NCI-H1417 (cell line): ENCODE measurements at places on chromosomes 5 and 9.

DNA sequence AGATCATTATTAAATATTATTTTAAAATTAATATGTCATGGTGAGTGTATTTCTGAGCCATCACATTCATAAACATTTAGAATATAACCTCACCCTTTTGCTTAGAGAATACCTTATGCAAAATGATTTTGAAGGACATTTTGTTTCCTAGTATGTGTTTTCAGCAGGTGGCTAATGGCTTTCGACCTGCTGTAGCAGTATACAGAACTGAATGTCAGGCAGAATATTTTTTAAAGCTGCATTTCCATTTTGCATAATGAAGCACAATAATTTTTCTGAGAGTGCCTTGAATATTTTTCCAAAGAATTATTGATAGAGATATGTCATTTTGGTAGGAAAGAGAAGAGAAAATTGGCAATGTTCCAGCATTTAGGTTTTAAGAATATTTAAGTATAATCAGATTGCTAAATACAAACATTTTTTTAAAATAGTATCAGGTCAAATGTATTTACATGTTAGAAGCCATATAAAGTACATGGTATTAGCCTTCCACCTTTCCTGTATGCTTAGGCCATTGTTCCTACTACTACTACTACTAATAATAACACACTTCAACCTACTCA is 42.3 kb downstream of the PAM start:
- DNase-seq, result peak; percentile 5

DNA sequence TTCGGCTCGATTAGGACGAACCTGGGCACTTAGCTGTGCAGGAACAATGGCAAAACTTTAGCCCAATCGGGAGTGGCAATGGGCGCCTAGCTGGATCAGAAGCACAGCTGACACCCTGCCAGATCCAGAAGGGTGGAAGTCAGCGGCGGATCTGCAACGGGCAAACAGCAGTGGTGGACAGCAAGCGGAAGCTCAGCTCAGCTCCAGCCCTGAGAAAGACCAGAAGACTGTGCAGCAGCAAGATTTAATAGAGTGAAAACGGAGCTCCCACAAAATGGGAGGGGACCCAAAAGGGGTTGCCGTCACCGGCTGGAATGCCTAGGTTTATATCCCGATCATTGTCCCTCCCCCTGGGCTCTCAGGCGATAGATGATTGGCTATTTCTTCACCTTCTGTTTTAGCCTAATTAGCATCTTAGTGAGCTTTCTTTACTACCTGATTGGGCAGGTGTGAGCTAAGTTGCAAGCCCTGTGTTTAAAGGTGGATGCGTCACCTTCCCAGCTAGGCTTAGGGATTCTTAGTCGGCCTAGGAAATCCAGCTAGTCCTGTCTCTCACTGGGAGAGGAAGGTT is 1237.9 kb downstream of the CDH12 start:
- DNase-seq, result no peak

DNA sequence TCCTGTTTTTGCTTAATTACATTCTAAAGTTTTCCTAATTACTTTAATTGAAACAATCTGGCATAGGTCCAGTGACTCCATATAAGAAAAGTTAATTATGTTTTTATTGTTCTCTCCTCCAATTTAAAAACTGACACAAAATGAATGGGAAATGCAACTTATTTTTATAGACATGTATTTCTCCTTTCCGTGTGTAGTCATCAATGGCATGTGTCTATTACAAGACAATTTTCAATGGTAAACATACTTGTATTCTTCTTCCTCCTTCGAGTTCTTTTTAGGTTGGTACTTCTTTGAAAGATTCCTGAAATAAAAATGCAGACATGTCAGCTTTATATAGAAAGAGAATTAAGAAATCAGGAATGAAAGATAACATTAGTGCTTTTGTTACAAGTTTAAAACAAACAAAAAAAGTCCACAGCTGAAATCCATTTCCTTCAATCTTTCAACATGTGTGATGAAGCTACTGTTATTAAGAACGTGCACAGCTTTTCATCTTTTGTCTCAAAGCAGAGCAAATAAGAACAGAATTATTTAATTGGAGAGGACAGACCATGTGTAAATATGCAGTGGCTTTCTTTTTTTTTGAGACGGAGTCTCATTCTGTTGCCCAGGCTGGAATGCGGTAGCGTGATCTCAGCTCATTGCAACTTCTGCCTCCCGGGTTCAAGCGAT is 63.8 kb downstream of the FNBP1 start:
- peak; percentile 41 for DNase-seq

DNA sequence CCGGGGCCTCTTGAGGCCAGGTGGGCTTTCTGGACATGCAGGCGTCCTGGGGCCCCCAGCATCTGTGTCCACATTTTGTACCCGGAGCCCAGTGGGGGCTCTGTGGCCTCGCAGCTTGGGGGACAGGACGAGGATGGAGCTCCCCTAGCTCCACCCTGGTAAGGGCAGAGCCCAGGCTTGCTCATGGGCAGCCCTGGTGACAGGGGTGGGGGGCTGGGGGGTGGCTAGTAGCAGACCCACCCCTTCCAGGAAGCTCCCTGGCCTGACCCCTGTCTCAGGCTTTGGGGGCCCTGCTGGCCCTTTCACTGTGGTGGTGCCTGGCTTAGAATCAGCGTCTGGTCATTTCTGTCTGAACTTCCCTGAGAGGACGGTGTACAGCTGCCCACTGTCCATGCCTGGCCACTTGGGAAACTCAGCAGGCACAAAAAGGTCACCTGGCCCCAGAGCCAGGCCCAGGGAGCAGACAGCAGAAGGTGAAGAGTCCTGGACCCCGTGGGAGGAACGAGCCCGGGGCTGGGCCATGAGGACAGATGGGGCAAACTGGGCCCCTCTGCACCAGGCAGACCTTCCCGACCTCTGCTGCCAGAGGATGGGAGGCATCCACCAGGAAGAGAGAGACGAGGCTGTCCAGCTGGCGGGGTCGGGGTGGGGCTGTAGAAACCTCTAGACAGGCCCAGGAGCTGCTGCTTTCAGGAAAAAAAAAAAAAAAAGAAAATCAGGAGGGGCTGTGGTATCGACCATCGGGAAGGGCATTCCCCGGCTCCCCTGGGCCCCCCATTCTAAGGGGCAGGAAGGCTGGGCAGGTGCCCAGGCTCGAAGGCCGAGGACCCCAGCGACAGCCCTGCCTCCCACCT is 52.8 kb downstream of the EXD3 start:
- DNase-seq, result no peak

DNA sequence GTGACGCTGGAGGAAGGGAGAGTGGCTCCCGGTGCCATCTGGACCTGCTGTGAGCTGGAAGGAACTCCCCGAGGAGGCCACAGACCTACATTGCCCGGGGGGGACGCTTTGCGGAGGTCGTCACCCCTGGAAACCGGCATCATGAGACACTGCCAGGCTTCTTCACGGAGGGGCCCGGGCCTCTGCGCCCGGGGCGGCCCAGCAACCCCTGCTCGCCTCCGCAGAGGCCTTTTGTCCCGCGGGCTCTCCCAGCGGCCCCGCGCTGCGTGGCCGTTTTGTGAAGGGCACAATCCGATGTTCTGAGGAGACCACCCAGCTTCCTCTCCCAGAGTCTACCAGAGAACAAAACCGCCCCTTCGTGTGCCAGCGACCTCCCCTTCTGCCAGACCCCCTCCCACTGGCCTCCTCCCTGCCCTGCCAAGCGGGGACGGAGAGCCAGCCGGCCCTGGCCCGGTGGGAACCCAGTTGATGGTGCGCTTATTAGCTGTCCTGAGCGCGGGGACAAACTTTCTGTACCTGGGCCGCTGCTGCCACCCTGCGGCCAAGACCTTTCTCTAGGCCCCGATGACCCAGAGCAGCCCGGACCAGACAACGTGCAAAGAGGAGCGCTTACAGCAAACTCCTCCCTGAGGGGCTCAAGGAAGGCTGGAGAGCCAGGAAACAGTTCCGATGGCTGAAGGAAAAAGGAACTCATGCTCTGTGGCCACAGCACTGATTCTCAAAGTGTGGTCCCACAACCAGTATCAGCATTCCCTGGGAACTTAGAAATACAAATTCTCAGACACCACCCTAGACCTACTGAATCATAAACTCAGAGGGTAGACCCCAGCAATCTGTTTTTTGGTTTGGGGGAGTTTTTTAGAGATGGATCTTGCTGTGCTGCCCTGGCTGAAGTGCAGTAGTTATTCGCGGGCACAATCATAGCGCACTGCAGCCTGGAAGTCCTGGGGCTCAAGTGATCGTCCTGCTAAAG is 86.7 kb downstream of the SLC1A3 start:
- peak; percentile 41 for DNase-seq

GRCh38 chr5:113329981-113330380 is 104.8 kb downstream of the TSSK1B start:
- DNase-seq, result no peak

DNA sequence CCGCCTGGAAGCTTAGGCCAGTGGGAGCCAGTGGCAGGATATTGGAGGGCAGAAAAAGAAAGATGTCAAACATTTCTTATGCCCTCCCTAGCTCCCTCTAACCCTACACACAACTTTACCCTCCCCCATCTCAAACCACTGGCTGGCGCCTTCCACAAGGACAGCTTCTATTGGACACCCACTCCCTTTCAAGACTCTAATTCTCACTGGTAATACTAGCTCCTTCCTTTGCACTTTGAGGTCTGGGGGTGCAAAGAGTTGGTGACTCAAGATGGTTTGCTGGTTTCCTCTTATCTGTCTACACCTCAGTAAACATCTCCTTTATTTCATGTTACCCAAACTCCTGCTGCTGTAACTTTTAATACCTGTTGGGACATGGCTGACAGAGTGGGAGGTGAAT is 11.6 kb upstream of the ITGA1 start:
- no peak for DNase-seq

GRCh38 chr5:111755942-111756381 is 1.0 kb downstream of the NREP start:
- peak; percentile 54 for DNase-seq

DNA sequence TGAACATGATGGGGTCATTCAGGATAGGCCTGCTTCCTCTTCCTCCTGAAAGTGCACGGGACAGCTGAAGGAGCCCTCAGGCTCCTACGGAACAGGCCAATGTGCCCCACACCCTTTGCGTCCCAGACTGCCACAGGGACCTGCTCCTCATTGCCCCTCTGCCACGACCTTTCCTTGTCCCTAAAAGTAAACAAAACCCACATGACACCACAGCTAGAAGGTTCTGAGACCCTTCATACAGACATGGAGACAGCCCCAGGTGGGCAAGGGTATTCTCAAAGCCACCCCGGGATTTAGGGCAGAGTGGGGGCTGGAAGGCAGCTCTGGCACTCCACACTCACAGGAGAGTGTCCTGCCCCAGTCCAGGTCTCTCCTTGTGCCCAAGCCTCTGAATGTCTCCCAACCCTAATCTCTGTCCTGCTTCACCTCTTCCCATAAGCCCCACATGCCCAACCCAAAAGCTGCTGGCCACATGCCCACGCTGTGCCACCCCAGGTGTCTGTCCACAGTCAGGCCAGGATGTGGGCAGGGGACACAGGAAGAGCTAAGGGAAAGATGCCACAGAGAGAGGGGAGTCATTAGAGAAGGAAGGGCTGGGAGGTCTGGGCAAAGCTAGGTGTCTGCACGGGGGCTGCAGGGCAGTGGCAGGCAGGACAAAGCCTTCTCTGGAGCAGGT is 800 bp downstream of the AMBP start:
- DNase-seq, result no peak

GRCh38 chr5:54996466-54996865 is 11.1 kb upstream of the ESM1 start:
- no peak for DNase-seq

GRCh38 chr5:154475591-154476353 is 2.3 kb downstream of the HAND1 start:
- DNase-seq, result no peak

DNA sequence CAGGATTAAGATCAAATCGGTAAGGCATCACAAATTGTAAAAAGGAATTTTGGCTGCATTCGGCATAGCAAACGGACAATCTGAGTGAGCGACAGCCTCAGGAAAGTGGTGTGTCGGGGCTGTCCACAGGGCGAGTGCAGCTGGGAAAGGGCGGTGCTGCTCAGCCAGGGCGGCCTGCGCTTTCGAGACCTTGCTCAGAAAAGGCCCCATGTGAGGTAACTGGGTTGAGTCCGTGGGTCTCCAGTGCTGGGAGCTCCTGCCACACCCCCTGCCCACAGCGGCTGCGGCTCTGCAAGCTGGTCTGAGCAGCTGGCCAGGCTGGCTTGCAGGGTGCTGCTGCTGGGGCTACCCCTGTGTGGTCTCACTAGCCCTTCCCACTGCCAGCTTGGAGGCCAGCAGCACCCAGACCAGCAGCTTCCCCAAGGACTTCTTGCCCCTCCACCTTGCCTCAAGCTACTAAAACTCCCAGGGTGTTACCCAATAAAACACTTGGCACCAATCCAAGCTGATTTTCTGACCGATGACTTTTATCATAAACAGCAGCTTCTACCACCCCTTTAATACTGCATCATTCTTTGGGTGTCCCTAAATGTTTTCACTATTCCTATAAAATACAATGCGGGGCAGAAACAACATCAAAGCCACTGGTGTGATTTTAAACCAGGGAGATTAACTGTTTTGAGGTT is 6.2 kb downstream of the SURF2 start:
- DNase-seq, result peak; percentile 32

DNA sequence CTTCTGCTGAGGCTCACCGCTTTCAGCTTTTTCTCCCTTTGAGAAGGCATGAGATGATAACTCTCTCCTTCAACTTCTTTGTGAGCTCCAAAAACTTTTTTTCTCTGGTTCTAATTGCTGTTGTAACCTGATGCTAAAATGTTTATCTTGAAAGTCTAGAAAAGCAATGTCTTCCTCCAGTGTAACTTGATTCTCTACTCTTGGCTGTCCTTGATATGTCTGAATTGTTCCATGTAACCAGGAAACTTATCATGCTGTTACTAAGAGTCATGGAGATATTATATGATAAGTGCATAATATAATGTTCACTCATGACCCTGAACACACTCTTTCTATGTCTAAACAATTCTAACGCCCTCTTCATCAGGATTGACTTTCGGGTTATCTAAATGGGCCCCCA is 128.0 kb upstream of the ABCA1 start:
- no peak for DNase-seq

- DNase-seq, result no peak
Observed at GRCh38 chr5:171990713-171991015, 15.8 kb downstream of the FBXW11 start.

DNA sequence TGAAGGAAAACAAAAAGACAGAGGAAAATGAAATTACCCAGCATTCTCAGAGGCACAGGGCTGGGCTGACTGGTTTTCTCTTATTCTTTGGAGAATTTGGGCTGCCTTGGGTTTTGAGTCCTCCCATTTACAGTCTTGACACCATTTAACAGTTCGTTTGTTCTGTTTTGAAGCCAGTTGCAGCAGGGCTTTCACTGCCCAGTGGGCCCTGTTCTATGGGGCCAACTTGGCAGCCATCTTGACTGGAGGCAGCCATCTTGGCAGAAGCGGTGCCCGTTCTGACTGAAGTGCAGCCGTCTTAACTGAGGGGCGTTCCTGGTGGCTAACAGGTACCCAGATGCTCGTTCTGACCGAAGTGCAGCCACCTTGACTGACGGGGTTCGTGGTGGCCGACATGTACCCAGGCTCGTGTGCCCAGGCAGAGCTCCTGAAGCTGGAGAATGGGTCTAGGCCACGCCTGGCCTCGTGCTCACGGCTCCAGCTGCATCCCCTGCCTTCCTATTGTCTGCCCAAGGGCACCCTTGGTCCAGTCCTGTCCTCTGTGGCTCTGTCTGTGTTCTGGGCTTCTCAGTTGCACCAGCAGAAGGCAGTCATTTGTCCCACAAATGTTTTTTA is 164.4 kb downstream of the GAPVD1 start:
- DNase-seq, result no peak
